ENCODE measurements at places on chromosomes 1 and 21. TPM values are rescaled to one million over a fixed set of nuclear protein-coding genes. Genes with fewer than 3 reads are reported as not detected.

- peak; percentile 58 for DNase-seq
Observed at GRCh38 chr21:46078978-46079351, 18.9 kb upstream of the COL6A2 start.

GRCh38 chr1:247415423-247416361 lies at the start of gene NLRP3:
Gene NLRP3 (plus strand): TSS chr1:247416173. CDS start chr1:247418801, 2,628 bp downstream.
- DNase-seq = peak; percentile 85

Gene AKR7A3
- 1.4 TPM for total RNA-seq

Gene KLHDC8A
- 0.74 TPM for total RNA-seq

DNA sequence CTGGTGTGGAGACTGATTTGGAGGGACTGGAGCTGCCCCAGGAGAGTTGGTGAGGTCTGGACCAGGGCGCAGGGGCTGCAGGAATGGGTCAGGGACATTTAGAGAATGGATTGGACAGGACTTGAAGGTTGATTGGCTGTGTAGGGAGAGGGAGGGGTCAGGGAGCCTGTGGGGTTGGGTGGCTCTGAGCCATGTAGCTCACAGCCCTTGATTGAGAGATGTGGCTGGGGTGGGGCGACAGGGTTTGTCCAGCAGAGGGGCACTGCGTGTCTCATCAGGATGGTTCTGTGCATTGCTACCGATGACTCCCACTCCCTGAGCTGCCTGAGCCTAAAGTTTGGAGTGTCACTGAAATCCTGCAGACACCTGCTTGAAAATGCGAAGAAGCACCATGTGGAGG lies 12.1 kb downstream of the AZIN2 start:
- DNase-seq = no peak

Gene CLIC6
- 1.9 TPM for total RNA-seq

All from spleen (tissue), 13 donors.